Epithelial cell of alveolus of lung (primary cell): ENCODE measurements at places on chromosomes 16 and 17. TPM values are rescaled to one million over a fixed set of nuclear protein-coding genes. Genes with fewer than 3 reads are reported as not detected.

Gene SPAG5
- 19.0 and 26.4 TPM in 2 replicates for total RNA-seq

Gene CD300LB
- not detected in 2 replicates for total RNA-seq

Gene TAC4
- not detected in 2 replicates for total RNA-seq

Gene NMRAL1
- 57.8 and 86.4 TPM in 2 replicates for total RNA-seq

Gene NPIPA3
- total RNA-seq: 0.24 and 0.52 TPM in 2 replicates

Gene OR3A2
- 0.13 TPM in 1 of 2 replicates, not detected in the other for total RNA-seq

Gene ACSM3
- 0.78 and 2.2 TPM in 2 replicates for total RNA-seq

Gene C1QTNF1
- total RNA-seq: 47.1 and 53.0 TPM in 2 replicates

Gene TELO2
- total RNA-seq: 15.0 and 31.0 TPM in 2 replicates

Gene TEX2
- 11.6 and 15.0 TPM in 2 replicates for total RNA-seq

Gene PRSS22
- 0.40 and 4.3 TPM in 2 replicates for total RNA-seq

Gene PRR15L
- 0.26 TPM in 1 of 2 replicates, not detected in the other for total RNA-seq

Gene P2RX1
- 0.26 and 0.48 TPM in 2 replicates for total RNA-seq

Gene MYH3
- total RNA-seq: under 0.01 and 13.7 TPM in 2 replicates
